Activated CD4-positive, alpha-beta T cell treated with anti-CD3 and anti-CD28 coated beads, Interleukin-2, amount 10 ng/mL, durations not matched to agents 7 days and 5 days (primary cell): ENCODE measurements at places on chromosomes 1 and 21. TPM values are rescaled to one million over a fixed set of nuclear protein-coding genes. Genes with fewer than 3 reads are reported as not detected.
A peak's percentile ranks its signal among the peaks of the same experiment; 100 is the strongest.

The TSPEAR gene
- total RNA-seq: not detected

The DENND2C gene
- total RNA-seq: 0.15 TPM

The PODN gene
- total RNA-seq: not detected

The TNFAIP8L2 gene
- total RNA-seq: 33.7 TPM

The TRPM2 gene
- total RNA-seq: 15.2 TPM

The ZNF697 gene
- not detected for total RNA-seq

The SLAMF9 gene
- total RNA-seq: not detected

The TAS1R1 gene
- total RNA-seq: not detected

The KIF2C gene
- total RNA-seq: 121 TPM

The S100A3 gene
- not detected for total RNA-seq

The GATAD2B gene
- total RNA-seq: 73.4 TPM

The ATP5PF gene
- total RNA-seq: 134 TPM

The PADI3 gene
- not detected for total RNA-seq

DNA sequence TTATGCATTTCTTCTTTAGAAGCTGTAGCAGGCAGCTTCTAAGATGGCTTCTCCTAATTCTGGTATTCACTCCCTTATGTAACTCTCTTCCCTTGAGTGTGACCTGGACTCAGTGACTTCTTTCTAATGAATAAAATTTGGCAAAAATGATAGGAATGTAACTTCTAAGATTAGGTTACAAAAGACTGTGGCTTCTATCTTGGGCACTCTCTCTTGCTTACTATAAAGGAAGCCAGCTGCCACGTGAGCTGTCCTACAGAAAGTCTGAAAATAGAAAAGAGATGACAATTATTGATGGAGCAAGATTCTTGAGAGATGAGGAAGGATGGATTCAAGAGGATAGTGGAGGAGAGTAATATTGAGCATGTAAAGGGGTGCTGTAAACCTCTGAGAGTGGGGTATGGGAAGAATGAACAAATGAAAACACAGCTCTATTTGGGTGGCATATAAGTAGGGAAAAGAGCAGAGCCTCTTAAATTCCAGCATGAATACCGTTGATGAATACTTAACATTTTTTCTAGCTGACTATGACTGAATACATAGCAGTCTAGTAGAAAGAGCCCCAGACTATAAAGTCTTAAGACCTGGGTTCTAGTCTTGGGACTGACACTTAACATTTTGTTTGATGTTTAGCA, 5.5 kb downstream of the TSEN15 start:
- DNase-seq: no peak

- DNase-seq: no peak
Observed at GRCh38 chr1:178645808-178646200, 79.2 kb upstream of the RALGPS2 start.

- no peak for DNase-seq
Observed at GRCh38 chr1:225603538-225604354, 49.2 kb downstream of the ENAH start.

DNA sequence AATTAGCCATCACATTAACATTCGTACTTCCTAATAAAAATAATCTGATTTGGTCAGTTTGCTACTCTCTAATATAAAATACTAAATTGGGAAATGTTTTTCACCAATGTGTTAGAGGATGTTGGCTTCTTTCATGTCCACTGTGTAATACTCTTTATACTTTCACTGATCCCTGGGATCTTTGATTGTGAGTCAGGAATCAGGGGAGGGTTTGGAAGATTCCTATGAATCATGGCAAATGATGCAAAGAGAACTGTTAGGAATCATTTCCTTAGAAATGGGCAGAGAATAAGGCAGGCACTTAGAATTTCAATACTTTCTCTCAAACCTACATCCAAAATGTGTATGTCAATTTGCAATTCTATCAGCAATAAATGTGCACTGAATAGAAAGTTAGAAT, 31.0 kb downstream of the KRTAP24-1 start:
- no peak for DNase-seq

GRCh38 chr1:118902711-118903191, 85.4 kb downstream of the TBX15 start:
- no peak for DNase-seq

DNA sequence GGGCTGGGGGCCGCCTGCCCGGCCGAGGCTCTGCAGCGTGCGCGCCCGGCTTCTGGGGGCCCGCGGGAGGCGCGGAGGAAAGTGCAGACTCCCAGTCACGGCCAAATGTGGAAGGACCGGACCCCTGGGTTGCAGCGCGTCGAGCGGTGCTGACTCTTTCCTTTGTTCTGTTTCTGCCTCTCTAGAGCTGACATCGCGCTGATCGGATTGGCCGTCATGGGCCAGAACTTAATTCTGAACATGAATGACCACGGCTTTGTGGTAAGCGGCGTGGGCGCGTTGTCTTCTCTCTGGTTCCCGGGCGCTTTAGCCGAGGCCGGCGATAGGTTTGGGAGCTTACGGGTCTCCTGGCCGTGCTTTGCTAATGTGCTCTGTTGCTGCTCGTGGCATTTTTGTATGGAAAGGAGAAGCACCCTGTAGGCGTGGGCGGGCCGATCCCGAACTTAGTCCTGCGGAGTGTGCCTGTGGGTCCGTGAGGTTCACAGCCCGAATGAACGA, 629 bp downstream of the PGD start:
- DNase-seq: no peak

GRCh38 chr1:183807549-183808168, 2.7 kb downstream of the RGL1 start:
- DNase-seq: no peak

DNA sequence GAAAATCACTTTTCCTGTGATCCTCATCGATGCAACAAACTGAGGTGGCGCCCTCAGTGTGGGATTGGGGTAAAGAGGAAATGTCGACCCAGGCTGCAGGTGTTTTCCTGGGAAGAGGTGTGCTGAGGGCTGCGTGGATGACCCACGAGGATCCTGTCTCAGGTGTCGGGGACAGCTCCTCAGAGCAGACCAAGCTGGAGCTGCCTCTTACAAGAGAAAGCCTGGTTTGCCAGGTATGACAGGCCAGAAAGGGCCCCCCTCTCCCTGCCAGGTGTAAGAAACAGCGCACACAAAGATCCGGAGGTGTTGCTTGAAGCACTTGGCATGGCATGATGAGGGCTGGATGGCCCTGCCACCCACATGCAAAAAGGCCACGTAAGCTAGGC, 12.6 kb downstream of the FHAD1 start:
- DNase-seq: no peak

DNA sequence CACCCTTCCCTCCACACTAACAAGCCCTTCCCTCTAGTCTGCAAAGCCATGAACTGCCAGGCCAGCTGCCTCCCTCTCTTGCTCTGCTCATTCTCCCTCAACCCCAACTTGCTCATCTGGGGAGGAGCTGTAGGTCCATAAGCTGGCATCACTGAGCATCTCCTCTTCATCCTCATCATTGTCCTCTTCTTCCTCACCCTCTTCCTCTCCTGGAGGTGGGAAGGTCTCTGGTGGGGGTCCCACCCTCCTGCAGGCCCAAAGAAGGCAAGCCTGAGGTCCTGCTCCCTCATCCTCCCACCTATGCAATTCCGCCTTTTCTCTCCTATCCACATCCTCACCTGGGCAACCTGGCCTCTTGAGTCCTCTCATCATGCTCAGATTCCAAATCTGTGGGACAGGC, 2.7 kb downstream of the ZNF692 start:
- DNase-seq: no peak

GRCh38 chr1:153510984-153511410, 24.8 kb downstream of the S100A6 start:
- DNase-seq: peak; percentile 84

DNA sequence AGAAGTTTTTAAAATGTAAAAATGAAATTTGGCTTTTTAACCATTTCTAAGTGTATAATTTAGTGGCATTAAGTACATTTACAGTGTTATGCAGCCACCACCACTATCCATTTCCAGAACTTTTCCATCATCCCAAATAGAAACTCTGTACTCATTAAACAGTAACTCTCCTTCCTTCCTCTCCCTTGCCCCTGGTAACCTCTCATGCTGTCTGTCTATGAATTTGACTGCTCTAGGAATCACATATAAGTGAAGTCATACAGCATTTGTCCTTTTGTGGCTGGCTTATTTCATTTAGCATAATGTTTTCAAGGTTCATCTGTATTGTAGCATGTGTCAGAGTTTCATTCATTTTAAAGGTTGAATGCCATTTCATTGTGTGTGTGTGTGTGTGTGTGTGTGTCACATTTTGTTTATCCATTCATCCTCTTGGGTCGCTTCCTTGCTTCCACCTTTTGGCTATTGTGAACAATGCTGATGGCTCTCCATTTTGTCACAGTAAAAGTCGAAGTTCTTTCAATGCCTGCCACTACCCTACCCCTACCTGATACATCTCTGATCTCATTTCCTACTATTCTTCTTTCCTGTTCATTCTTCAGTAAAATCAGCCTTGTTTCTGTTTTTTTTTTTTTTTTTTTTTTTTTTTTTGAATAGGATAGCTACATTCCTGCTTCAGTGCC, 45.3 kb downstream of the F3 start:
- DNase-seq: no peak

GRCh38 chr1:97384294-97384968, 536.4 kb downstream of the DPYD start:
- DNase-seq: no peak

GRCh38 chr21:42734323-42734971, 81.0 kb downstream of the PDE9A start:
- DNase-seq: peak; percentile 48

DNA sequence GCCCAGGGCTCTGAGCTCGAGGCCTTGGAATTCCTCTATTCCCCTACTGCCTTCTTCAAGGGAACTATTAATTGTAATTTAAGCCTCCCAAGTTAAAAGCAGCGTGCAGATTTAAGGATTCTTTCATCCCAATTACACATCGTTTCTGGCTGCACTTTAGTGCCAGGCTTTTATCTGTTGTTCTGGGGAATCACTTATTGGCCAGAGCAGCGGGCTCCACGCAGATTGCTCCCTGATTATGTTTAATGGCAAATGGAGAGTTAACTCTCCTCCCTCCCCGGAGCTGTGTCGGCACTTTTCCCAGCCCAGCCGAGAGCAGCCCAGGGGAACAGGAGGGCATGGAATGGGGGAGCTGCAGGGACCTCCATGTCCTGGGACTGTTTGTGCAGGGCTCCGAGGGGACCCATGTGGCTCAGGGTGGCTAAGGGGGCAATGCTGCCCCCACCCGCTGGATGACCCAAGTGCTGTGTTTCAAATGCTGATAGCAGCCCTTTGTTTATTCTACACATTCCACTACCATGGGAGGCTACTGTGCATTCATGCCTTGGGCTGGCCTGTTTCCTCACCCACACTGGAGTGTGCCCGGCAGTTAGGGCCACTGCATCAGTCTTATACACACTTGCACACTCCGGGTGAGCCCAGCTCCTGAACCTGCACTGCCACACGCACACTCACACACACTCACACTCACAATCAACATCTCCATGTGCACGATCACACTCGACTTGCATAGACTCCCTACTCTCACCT, 93.3 kb upstream of the POU3F1 start:
- DNase-seq: no peak

- no peak for DNase-seq
Observed at GRCh38 chr1:11492235-11492634, 13.3 kb downstream of the DISP3 start.

GRCh38 chr21:42518626-42519025, 5.0 kb downstream of the SLC37A1 start:
- DNase-seq: no peak

GRCh38 chr1:244369256-244370057, 82.3 kb downstream of the ADSS2 start:
- no peak for DNase-seq

- DNase-seq: no peak
Observed at GRCh38 chr1:58850636-58851035, 66.8 kb upstream of the JUN start.

GRCh38 chr21:43786807-43787440, 2.5 kb upstream of the RRP1 start:
- DNase-seq: no peak

DNA sequence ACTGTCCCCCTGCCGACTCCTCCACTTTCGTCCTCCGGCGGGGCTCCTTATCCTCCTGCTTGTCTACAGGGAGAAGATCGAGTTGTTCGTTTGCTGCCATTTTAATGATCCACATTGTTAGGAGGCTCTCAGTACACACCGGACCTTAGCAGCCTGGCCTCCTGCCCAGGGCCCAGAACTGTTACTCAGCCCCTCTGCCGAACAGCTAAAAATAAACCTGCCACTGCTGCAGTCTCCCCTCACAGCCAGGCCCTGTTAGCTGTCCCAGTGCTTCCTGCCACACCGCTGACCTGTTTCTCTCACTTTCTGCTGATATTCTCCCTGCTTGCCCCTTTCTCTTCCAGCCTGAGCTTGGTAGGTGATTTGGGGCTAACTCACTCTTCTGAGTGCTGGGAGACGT, 8.3 kb downstream of the MAPKAPK2 start:
- DNase-seq: no peak

DNA sequence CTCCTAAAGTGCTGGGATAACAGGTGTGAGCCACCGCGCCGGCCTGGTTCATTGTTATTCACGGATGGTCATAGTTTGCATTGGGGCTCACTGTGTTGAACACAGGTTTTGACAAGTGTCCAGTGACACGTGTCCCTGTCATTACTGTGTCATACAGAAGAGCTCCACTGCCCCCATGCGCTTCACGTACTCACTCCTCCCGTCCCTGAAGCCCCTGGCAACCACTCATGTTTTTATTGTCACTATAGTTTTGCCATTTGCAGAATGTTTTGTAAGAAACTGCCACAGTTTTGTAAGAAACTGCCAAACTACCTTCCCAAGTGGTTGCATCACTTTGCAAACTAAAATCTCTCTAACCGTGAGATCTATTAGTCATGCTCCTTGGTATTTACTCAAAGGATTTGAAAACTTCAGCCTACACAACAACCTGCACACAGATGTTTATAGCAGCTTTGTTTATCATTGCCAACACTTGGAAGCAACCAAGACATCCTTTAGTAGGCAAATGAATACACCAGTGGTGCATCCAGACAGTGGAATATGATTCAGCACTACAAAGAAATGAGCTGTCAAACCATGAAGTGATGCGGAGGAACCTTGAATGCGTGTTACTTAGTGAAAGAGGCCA, 163.2 kb upstream of the COL6A1 start:
- no peak for DNase-seq

DNA sequence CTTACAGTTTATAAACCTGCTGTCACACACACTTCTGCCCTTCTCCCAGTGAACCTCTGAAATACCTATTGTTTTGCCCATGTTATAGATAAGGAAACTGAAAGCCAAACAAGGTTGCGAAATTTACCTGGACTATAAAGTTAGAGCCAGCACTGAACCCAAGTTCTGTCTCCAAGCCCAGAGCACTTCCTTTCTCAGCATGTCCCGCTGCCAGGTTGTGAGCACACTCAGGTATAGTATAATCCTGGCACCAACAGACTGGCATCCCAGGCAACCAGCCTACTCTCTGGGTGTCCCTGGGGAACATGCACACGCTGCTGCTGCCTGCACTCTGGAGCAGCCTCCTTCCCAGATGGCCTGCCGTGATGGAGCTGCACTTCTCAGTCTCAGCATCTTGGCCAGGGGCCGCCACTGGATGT, 45.1 kb downstream of the PGBD5 start:
- DNase-seq: no peak
